ENCODE measurements at places on chromosomes 2 and 18.

GRCh38 chr2:46914578-46915230, 902 bp downstream of the MCFD2 start:
- no peak for DNase-seq

GRCh38 chr18:46360102-46360699, 256.0 kb downstream of the HAUS1 start:
- no peak for DNase-seq

DNA sequence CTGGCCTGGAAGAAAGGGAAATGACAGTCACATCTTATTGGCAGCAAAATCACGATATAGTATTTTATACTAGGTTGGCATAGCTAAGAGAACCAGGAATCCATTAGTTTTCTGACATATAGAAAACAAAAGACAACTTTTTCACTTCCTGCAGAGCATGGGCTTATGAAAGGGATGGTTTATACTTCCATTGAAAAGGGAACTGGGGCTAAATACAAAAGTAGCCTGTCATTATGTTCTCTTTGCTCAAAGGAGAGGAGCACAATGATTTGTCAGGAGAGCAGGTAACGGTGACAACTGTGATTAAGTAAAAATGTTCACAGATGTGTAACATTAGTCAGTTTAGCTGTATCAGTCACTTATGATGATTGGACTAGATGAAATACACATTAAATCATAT, 46.4 kb downstream of the SLC25A12 start:
- DNase-seq, result no peak

DNA sequence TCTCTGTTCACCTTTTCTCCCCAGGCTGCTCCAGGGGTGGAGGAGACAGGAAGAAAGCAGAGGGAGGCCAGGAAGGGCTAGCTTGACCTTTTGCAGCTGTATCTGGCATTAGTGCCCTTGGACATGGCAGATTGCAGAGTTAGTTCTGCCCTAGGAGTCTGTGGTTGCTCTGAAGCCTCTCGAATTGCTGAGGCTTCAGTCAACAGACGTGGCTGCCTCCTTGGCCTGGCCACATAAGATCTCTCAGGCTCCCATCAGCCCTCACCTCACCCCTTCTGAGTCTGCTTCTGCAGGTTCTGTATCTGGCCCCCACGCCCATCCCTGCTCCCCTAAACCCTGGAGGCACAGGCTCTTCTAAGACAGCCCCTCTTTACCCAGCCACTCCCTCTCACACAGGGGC, 18.2 kb upstream of the PLB1 start:
- DNase-seq, result no peak

DNA sequence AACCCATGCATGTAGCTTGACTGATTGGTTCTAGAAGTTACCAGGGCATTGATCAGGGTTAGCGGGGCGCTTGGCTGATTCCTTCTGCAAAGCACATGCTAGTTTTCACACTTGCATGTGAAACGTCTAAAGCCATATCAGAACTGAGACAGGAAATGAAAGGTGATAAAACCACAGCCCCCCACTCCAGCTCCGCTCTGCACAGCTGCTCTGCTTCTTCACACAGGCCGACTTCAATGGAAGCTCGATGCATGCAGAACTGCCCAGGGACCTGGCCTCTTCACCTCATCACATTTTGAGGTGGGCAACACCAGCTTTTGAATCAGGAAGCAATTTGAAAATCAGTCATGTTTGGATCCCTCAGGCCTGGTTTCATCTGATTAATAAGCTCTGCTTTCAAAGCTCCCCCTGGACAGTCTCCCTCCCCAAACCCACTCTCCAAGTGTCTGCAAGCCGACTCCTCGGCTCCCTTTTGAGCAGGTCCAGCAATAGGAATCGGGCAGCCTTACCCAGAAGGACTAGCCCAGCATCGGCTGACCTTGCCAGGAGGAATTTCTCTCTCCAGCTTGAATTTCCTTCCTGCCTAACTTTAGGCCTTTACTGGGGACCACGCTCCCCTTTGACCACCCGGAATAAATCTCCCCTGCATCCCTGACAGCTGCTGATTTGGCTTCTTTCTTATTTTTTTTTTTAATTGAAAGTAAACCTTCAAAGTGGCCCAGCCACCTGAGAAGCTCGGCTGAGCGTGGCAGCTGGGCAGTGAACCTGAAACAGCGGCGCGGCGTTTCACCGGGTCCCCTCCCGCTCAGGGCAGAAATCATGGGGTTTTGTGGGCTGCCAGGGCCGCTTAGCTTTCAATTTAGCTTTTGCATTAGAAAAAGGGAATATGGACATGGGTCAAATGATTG, 31.7 kb downstream of the HRH4 start:
- no peak for DNase-seq

DNA sequence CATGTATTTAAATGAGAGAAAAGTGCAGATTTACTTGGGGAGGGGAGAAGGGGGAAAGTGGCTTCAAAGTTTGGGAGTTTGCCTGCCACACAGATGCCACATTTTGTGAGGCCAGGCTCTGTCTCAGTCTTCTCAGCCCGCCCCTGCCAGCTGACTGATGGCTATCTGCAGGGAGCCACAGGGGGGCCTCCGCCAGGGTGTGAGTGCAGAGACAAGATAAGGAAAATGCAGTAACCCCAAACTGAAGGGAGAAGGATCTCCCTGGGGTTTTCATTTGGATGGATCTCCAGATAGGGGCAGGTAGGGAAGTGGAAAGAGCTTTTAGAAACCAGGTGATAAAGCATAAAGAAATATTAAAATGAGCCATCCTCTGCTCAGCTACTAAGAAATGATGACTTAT, 128.8 kb downstream of the ZNF521 start:
- no peak for DNase-seq

DNA sequence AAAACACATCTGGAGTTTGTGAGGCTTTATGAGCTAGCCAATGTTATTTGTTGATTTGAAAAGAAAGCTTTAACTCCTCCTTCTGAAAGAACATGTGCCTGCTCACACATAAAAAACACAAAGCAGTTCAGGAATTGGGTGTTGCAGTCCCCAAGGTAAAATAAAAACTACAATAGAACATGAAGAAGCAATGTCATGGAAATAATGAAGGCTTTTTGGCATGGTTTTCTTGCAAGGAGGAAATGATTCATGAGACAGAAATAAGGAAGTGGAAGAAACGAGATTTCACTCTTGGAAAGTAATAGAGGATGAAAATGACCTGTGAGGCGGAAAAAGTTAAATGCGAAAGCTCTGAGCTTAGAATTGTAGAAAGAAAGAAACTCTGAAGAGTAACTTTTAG, 81.1 kb downstream of the TRIB2 start:
- DNase-seq, result no peak

DNA sequence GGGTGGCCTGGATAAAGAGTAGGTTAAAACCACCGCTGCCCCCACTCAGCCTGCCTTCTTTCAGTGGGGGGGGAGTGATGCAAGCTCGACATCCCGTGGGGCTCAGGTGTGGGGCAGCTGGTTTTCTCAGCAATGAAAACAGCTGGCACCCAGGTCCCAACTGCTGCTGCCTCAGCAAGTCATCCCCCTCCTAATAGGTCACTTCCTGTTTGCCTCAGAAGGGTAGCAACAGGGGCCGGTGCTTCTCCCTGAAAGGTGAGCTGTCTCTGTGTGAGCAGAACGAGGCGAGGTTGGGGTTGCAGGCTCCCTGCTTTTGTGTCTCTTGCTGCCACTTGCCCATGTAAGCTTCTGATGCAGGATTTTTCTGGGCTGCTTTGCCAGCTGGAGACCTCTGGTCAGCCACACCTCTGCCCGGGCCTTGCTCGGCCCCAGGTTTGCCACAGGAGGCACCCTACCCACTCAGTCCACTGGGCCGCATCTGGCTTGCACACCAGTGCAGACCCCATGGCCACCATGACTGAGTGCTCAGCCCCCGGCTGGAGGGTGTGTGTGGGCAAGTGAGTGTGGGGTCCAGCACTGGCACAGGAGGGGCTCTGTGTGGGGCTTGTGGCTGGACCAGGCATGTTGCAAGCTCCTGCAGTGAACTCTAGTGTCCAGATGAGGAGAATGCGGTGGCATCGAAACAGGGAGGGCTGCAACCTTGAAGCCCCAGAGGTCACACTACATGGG, 11.5 kb upstream of the ASB1 start:
- no peak for DNase-seq

- no peak for DNase-seq
Observed at GRCh38 chr18:55430026-55430425, 158.0 kb downstream of the TCF4 start.

DNA sequence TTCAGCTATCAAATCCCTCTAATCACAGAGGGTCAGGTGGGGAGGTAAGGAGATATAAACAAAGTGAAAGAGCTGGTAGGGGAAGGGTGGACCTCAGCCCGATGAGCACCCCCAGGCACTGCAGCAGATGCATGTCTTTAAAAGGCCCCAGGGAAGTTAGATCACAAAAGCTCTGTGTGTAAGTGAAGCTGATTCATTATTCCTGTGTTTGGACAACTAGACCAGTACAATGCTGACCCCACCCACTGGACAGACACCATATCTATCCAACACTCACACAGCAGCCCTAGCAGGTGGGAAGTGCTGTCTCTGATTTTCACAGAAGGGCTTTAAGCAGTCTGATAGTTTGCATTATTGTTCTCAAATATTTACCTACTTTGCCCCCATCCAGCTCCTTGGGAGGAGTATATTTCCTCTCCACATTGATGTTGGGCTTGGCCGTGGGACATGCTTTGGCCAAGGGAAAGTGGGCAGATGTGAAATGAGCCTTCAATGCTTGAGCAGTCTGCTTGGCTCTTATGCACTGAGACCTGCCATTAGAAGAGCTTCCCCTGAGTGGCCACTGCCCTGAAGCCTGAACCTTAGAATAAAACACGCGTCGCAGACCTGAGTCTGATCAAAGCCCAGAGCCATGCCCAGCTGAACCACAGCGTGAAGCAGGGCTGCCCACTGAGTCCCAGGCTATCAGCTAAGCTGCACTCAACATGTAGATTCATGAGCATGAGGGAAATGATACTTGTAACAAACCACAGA, 111.4 kb downstream of the COPS8 start:
- DNase-seq, result no peak

- no peak for DNase-seq
Observed at GRCh38 chr2:118667348-118667747, 180.1 kb downstream of the EN1 start.

- DNase-seq, result no peak
Observed at GRCh38 chr2:73117441-73117840, 4.7 kb upstream of the RAB11FIP5 start.

DNA sequence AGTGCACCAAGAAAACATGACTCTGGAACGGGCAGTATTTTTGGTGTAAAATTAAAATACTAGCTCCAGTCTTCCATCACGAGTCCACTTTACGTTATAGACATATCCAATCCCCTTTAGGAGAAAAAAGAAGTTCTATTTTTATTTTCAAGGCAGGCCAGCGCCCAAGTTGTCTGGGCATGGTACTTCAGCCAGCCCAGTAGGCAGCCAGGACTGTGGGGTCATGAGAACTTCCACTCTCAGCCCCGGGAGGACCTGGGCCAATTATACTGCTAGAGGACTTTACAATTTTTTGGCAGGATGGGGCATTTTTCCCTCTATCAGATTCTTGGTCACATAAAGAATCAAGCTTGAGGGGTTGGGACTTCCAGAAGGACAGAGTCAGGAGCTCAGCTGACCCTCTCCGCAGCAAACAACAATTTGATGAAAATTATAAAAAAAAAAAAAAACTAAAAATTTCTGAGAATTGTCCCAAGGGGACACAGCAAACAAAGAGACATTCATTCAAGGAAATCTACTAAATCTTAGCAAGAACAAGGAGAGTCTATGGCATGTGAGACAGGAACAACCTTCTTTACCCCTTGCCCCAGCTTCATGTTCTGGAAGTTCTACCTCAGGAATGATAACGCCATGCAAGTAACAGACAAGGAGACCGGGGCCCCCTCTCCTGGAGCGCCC, 37.3 kb upstream of the B3GNT2 start:
- no peak for DNase-seq

- no peak for DNase-seq
Observed at GRCh38 chr18:62332964-62333695, 8.0 kb downstream of the TNFRSF11A start.

DNA sequence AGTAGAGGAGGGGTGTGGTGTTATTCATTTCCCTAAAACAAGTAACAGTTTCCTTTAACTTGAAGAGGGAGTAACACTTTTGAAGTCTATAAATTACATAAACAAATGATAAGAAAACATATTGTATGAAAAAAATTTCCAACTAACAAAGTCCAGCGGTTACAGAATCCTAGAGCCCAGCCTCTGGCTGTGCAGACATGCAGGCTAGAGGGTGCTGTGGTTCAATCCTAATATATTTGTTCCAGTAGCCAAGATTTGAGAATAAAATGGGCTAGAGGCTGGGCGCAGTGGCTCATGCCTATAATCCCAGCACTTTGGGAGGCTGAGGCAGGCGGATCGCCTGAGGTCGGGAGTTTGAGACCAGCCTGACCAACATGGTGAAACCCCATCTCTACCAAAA, 56.9 kb downstream of the WDR75 start:
- no peak for DNase-seq

GRCh38 chr2:43040084-43040854, 186.1 kb downstream of the ZFP36L2 start:
- no peak for DNase-seq

- DNase-seq, result peak; percentile 4
Observed at GRCh38 chr2:231297108-231297908, 98.2 kb upstream of the B3GNT7 start.

DNA sequence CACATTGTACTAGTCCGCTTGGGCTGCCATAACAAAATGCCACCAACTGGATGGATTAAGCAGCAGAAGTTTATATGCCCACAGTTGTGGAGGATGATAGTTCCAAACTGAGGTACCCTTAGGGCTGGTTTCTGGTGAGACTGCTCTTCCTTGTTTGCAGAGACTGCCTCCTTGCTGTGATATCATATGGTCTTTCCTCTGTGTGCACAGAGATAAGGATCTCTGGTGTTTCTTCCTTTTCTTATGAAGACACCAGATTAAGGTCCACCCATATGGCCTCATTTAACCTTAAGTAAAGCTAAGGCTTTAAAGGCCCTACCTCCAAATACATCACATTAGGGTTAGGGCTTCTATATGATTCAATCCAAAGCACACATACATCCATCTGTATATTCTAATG, 738.2 kb upstream of the GCFC2 start:
- no peak for DNase-seq

DNA sequence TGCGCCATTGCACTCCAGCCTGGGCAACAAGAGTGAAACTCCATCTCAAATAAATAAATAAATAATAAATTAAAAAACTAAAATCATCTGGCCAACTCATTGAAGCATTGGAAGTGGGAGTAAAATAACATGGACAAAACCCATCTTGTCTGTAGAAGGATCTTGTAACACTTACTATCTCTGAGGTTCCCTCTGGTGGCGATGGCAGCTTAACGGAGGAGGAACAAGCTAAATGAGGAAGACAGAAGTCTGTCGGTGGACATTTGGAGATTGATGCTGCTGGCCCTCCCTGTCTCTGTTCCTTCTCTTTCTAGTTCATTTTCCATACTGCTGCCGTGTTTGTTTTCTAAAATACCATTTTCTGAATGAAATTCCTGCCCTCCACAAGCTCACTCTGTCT, 43.4 kb downstream of the ZCCHC2 start:
- no peak for DNase-seq

All from stimulated activated CD4-positive, alpha-beta T cell treated with anti-CD3 and anti-CD28 coated beads, Interleukin-12 subunit alpha, Interleukin-12 subunit beta, amount 100 ng/mL, for 4 hours (primary cell).